Stimulated activated CD4-positive, alpha-beta T cell treated with anti-CD3 and anti-CD28 coated beads, Interleukin-1b, Interleukin-23, amount 100 ng/mL, for 4 hours (primary cell): ENCODE measurements at places on chromosomes 2 and 18.

GRCh38 chr2:106339609-106340008 is 128.6 kb downstream of the RGPD3 start:
- no peak for DNase-seq

- DNase-seq, result no peak
These were observed 29.4 kb downstream of the CAPN13 start for GRCh38 chr2:30777661-30778505.

- DNase-seq, result no peak
These were observed 909.7 kb downstream of the EPHA4 start for GRCh38 chr2:220662431-220662830.

GRCh38 chr2:68765739-68766375 is 31.2 kb downstream of the ARHGAP25 start:
- no peak for DNase-seq
